ENCODE measurements at places on chromosomes 4 and X.

GRCh38 chrX:153884590-153884989, 1.4 kb downstream of the L1CAM start:
- no peak for DNase-seq

DNA sequence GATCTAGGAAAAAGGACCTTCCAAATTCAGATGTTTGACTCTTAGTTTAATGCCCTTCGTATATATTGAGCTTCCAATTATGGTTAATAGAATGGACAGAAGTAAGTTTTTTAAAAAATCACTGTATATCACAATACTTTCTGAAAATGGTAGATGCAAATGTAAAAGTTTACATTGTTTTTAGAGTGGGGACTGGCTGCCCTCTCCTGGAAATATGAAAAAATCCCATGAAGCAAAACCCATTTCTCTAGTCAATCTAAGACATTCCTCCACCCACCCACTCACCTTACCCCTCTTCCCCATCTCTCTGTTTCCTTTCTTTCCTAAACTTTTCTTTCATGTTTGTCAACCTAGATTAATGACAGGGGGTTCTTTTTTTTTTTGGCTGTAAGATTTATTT, 134.5 kb downstream of the ARHGAP6 start:
- no peak for DNase-seq

DNA sequence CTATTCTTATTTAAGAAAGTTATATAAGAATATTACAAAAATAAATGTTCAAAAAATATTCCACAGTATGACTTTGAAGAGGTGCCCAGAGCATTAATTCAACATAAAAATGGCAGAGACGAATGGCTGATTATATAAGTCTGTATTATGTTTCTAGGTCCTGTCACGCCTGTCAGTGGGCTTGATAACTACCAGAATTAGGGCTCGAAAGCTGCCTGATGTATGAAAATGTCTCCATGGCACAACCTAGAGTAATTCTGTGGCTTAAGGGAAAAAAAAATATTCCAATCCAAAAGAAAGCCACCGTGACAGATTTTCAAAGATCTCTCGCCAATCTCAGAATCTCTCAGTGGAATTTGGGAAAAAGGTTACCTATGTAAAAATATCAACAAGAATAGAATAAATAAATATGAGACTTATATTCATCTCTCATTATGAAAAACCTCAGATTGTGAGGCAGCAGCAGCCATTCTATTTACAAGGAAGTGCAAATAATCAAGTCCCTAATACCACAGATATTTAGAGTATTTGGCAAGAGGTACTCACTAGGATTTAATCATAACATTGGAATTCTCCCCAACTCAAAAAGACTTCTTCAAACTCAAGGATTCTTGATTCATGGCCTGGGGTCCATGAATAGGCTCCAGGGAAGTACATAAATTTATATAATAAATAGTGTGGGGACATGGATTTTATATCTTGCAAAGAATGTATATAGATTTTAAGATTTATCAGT, 489.1 kb upstream of the INTU start:
- DNase-seq: no peak

GRCh38 chr4:70678383-70678999, 9.8 kb upstream of the UTP3 start:
- no peak for DNase-seq

DNA sequence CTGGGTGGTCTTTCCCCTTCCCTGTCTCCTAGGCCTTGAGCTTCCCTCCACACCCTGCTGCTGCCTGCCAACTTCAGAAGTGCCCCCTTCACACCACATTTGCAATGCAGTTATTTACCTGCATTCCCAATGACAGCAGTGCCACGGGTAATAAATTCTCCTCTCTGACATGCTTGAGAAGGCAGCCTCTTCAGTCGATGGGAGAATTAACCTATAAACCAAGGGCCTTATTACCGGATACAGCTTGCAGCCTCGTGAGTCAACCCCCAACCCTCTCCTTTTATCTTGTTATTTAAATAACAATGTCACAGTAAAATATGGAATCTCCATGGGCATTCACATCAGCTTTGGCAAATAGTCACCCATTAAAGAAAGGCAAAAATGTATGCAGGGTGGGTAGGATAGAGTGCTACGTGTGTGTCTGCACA, 34.7 kb upstream of the LGI2 start:
- DNase-seq: no peak
